Stimulated activated CD4-positive, alpha-beta T cell treated with anti-CD3 and anti-CD28 coated beads, Interleukin-4, amount 100 ng/mL, for 1 hour (primary cell): ENCODE measurements at places on chromosomes 3 and 15.

GRCh38 chr3:3107181-3107580 lies 3.0 kb downstream of the IL5RA start:
- no peak for DNase-seq

DNA sequence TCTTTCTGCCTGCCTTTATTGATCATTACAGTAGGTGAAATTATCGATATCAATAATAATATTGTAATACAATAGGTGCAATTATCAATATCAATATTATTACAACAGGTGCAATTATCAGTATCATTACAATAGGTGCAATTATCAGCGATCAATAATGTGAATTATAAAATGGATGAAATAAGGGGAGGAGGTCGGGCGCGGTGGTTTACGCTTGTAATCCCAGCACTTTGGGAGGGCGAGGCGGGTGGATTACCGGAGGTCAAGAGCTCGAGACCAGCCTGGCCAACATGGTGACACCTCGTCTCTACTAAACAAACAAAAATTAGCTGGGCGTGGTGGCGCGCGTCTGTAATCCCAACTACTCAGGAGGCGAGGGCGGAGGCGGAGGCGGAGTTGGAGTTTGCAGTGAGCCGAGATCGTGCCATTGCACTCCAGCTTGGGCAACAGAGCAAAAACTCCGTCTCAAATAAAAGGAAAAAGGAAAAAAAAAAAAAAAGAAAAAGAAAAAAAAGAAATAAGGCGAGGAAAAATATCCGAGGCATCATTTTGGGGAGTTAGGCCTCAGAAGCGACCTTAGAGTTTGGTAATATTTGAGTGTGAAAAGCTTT lies 611 bp upstream of the BNIP2 start:
- peak; percentile 59 for DNase-seq

GRCh38 chr15:41827880-41828806 lies at the start of gene JMJD7:
Gene JMJD7, plus strand, starts transcription at chr15:41828092. Its CDS starts 33 bp downstream, at chr15:41828125.
- peak; percentile 98 for DNase-seq

GRCh38 chr3:53978386-53978785 lies 86.7 kb upstream of the SELENOK start:
- DNase-seq, result no peak

DNA sequence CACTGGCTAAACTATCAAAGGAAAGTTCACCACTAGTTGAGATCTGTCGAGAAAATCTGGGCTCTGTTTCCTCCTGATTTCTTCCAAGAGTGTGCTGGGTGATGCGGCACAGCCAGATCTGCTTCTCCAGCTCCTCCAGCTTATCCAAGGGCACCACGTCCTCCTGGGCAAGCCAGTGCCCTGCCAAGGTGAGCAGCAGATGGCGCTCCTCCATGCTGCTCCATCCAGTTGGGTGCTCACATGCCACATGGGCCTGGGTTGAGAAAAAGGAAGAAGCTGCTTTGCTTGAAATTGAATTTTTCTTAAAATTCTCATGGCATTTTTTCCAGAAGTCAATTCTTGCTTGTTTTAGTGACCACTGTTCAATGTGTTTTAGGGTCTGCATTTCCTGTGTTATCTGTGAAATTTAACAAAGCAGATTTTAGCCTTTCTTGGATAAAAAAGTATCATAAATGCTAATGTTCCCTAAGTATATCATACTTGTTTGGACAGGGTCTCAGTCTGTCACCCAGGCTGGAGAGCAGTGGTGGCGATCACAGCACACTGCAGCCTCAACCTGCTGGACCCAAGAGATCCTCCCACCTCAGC lies 47.3 kb downstream of the EIF3J start:
- peak; percentile 65 for DNase-seq

GRCh38 chr3:29064085-29064484 lies 216.8 kb upstream of the RBMS3 start:
- no peak for DNase-seq
